Putamen (tissue), 1 donor: ENCODE measurements at places on chromosomes 16 and 17.

DNA sequence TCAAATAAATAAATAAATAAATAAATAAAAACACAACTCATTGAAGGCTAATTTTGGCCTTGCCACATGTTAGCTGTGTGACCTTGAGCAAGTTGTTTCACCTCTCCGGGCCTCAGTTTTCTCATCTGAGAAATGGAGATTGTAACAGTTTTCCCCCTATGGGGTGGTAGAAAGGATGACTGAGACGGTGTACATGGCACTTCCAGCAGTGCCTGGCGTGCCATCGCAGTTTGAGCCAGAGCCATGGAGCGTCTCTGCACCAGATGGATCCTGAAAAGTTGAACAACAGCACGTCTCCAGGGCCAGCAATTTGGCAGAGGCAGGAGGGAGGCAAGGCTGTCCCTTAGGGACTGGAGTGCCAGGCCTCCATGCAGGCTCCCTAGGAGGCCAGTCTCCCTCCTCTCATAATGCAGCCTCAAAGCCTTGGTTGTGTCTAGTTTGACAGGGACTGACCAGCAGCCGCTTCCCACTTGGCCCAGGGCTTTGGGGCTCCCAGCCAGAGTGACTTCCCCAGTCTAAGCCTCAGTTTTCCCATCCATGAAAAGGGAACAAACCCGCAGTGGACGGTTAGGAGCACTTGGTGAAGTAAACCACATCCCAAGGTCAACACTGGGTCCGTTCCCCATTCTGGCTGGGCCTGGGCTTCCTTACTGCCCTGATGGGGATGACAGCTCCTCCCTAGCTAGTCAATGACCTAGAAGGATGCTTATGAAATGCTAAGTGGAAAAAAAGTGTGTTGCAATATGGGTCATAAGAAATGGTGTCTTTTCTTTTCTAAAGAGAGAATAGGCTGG lies 19.3 kb downstream of the SOCS1 start:
- no peak for DNase-seq

- DNase-seq, result no peak
Measured at GRCh38 chr16:65116216-65116615, 5.6 kb downstream of the CDH11 start.

DNA sequence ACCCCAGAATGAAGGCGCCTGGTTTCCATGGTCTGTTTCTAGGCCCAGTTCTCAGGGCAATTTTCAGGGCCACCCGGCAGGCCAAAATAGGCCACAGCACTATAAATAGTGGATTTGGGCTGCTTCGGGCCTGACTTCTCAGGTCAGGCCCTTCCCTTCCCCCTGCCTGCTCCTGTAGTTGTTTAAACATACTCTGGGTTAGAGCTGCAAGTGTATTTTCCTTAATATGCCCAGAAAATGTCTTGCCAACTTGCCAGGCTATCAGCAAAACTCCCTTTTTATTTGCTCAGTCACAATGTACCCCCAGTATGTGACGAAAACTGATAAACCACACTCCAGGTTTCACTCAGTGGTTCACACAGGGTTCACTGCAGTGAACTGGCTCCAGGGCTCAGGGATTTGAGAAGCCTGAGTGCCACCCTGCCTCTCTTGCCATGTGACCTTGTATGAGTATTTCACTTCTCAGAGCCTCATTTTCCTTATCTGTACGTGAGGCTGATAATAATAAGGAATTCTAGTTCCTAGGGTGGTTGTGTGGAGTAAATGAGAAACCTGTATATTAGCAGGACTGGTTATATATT lies 76.5 kb downstream of the GPRC5B start:
- DNase-seq, result peak; percentile 34

- no peak for DNase-seq
Measured at GRCh38 chr17:46977348-46977747, 1.7 kb downstream of the RPRML start.

- DNase-seq, result no peak
Measured at GRCh38 chr17:42585353-42585752, 7.8 kb upstream of the PSMC3IP start.
